Muscle of arm (tissue), 14 donors: ENCODE measurements at places on chromosomes 2 and 18. TPM values are rescaled to one million over a fixed set of nuclear protein-coding genes. Genes with fewer than 3 reads are reported as not detected.
A peak's percentile ranks its signal among the peaks of the same experiment; 100 is the strongest.

- DNase-seq = peak; percentile 43
These were observed 117.1 kb upstream of the STPG4 start for GRCh38 chr2:47272031-47272864.

DNA sequence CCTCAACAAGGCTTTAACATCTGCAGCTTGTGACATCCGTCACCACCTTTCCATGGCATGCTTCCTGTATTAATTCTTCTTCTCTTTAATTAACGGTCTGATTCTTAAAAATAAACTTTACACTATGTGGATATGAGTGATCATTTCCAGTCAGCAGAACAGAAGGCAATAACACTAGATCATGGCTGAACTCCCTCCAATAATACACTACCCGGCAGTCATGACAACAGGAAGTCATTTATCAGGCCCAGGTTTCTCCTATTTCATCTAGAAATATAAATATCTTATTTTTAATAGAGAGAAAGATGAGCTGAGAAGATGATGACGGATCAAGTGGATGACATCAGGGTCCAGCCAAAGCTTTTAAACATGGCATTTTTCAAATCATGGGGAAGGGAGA is 792.2 kb downstream of the SLC4A3 start:
- no peak for DNase-seq

DNA sequence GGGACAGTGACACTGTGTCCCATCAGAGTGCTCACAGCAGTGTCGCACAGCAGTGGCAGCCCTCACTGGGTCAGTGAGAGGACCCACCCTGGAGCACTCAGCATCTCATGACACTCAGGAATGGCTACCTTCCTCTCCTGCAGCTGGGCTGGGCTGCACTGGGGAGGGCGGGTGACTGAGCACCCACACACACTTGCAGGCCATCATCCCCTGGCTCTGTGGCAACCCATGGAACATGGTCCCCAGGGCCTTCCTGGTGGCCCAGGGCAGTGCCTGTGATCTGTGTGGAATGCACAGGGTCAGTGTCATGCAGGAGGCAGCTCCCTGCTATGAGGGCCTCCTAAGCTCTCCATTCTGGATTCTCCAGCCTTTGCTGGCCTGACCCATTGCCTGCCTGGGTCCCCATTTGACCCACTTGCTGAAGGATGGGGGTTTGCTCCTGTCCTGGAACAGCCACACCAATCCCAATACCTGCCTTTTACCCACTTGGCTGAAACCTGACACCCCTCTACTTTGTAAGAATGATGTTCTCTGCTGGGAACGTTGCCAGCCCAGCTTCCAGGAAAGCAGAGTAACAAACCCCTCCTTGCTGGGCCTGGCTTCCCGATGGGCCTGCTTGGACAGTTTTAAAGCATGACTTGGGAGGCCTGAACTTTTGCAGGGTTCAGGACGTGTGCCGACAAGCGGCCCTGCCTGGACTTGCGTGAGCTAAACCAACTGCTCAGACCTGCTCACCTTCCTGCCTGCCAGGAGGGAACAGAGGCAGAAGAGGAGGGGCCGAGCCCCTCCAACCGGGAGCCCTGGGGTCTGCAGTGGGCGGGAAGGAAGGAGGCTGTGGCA is 13.7 kb downstream of the HS6ST1 start:
- DNase-seq = peak; percentile 84

GRCh38 chr2:64284751-64285150 is 140.5 kb upstream of the PELI1 start:
- no peak for DNase-seq

GRCh38 chr18:1528447-1528846 is 623.8 kb downstream of the ADCYAP1 start:
- no peak for DNase-seq

- no peak for DNase-seq
These were observed 50.4 kb upstream of the BZW1 start for GRCh38 chr2:200761266-200761665.

GRCh38 chr2:27320958-27321543 is 1.8 kb downstream of the MPV17 start:
- no peak for DNase-seq

DNA sequence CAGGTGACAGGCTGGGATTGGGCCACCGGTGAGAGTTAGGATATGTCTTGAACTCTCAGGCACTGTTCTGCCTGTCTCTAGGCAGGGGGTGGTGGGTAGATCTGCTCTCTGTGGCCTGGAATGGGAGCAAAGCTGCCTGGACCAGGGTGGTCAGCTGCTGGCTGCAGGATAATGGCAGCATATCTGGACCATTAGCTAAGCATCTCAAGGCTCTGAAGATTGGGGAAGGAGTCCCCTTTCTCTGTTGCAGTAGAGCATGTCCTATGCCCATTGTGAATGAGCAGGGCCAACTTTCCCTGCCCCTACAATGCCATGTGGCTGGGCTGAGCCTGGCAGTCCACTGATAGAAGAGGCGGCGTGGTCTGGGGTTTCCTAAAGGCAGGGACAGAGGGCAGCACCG is 34.6 kb downstream of the LOXHD1 start:
- no peak for DNase-seq

DNA sequence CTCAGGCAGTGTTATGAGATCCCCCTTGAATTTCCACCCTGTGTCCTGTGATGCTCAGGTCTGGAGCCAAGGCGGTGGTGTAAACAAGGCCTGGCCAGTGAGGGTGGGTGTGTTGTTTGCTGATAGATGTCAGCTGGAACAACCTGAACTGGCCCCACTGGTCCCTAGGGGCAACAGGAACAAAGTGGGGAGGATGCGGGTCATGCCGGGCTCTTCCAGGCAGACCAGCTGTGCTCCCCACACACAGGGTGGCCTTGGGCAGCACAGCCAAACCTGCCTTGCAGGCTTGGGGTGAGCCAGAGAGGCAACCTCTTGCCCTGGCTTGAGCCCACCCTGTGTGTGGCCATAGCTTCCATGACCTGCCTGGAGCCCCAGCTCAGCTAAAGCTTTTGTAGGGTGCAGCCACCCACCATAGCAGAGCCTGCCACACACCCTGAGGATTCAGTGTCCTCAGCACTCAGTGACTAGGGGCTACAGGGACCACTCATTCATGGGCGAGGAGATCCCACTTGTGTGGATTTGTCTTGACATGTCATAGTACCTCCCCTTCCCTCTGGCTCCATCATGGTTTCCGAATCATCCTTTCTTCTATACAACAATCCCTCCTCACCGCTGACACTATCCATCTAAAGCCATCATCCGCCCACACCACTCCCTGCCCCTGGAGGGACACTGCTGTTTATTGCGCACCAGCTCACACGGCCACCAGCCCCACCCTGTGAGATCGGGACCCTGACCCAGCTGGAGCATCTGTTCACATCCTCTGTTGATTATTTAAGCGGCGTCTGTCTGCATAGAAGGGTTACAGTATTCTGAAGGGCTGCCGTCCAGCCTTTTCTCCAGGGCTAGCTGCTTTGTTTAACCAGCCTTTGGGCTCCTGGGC is 268.8 kb downstream of the CYP26B1 start:
- no peak for DNase-seq

DNA sequence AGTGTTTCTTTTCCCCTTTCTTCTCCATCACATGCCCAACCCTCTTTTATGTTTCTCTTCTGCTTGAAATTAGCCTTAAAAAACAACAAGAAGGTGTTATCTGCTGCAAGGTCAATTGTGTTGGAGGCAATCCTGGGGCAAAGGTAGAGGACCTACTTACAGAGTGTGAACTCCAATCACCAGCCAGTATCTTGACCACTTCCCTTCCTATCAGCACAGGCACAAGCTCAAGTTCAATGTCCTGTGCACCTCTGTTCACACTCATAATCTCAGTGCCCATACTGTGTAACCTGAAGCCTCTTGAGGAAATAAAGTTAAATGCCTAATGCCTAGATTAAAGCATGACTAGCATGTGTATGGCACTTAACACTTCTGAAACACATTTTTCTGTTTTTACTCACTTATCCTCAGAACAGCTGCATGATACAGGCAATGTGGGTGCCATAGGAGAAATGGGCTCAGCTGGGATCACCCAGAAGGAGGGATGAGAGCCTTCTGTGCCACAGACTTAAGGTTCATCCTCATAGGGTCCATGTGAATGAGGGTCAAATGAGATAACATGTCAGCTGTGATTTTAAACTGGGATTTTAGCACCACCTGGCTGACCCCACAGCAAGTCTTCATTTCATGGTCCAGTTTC is 701.5 kb downstream of the BCL11A start:
- DNase-seq = no peak

DNA sequence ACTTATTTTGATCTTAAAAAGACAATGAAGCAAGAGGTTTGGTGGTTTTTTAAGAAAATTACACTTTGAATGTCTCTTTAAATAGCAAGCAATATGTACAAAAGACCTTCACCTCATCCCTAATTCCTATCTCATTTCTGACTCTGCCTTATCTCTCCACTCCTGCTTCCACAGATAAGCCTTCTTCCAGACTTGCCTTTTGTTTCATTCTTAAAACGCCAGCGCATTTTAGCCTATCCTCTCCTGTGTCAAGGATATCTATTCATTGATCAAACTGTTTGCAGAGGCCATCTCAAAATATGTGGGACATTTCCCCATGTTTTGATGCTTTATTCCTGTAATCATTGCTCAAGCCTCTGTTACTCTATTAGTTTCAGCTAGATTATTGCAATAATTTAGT is 562.5 kb downstream of the PARD3B start:
- DNase-seq = no peak

DNA sequence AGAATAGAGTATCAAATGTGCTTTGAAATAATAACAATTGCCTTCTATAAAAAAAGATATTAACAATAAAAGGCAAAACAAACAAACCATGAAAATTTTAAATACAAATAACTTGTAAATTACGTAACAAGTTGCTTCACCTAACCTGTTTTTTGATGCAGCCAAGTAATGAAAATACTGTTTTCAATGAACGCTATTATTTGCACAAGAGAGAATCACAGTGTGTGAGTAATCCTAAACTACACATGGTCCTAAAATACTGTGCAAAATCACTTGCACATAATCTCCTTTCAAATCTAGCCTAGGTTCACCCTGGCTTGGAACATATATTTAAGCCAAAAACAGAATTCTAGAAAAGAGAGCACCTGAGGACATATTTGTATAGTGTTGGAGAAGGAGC is 98.9 kb downstream of the CCDC148 start:
- DNase-seq = no peak

DNA sequence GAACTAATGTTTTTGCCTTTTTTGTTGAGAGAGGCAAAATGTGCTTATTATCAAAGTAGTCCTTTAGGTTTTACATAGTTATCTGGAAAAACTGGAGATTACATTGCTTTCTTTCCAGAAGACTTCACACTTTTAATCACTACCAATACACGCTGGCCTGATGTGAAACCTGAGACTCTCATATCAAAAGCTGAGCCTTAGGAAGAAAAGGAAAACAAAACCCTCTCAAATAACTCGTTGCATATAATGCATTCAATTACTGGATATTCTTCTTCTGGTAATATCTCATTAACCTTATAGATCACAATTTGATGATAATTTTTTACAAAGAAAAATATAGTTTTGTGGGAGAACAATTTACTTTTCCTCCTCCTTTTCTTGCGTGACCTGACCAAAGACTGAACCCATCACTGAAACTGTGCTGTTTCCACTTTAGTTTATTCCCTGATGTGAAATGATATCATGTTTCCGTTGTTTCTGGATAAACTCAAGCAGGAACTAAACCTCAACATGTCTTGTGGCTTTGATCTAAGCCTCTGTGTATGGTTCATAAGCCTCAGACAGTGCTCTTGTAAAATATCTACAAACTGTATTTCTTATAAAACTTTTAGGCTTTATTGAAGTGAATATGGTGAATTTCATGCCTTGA is 332.4 kb downstream of the GULP1 start:
- DNase-seq = peak; percentile 70

DNA sequence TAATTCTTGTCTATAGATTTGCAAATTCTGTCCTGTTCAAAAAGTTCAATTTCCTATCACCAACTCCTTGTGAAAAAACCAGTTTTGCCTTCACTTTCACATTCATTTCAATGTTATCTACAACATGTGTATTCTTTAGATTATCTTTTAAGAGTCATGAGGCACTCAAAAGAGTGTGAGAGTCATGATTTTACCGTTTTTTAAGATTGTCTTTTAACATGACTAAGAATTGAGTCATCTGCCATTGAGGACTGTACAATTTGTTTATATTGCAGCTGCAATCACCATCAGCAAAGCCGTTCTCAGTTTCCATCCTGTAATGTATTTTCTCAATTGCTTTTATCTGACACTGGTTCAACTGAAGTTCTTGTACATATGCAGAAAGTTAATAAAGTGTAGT is 275.8 kb downstream of the LNPK start:
- DNase-seq = no peak

GRCh38 chr2:18492721-18493120 is 67.7 kb downstream of the RDH14 start:
- no peak for DNase-seq

GRCh38 chr18:35619464-35619863 is 37.9 kb downstream of the GALNT1 start:
- peak; percentile 31 for DNase-seq

Gene FLACC1
- polyA plus RNA-seq = 0.80 TPM

Gene FHOD3
- 35.0 TPM for polyA plus RNA-seq

Gene TSPYL6
- polyA plus RNA-seq = not detected

Gene NBAS
- 36.5 TPM for polyA plus RNA-seq

Gene PLEK
- polyA plus RNA-seq = 6.4 TPM

Gene TMEM247
- polyA plus RNA-seq = not detected

Gene CDK5R2
- not detected for polyA plus RNA-seq

Gene CRYBA2
- polyA plus RNA-seq = not detected

Gene DNAJB2
- 66.8 TPM for polyA plus RNA-seq

Gene POTEF
- polyA plus RNA-seq = 0.06 TPM
